GM23338 (cell line): ENCODE measurements at places on chromosomes 13 and 19. TPM values are rescaled to one million over a fixed set of nuclear protein-coding genes. Genes with fewer than 3 reads are reported as not detected.
A peak's percentile ranks its signal among the peaks of the same experiment; 100 is the strongest.

EID2 gene
- 22.8 and 25.2 TPM in 2 replicates for total RNA-seq

BORA gene
- total RNA-seq: 20.0 and 23.9 TPM in 2 replicates

DNA sequence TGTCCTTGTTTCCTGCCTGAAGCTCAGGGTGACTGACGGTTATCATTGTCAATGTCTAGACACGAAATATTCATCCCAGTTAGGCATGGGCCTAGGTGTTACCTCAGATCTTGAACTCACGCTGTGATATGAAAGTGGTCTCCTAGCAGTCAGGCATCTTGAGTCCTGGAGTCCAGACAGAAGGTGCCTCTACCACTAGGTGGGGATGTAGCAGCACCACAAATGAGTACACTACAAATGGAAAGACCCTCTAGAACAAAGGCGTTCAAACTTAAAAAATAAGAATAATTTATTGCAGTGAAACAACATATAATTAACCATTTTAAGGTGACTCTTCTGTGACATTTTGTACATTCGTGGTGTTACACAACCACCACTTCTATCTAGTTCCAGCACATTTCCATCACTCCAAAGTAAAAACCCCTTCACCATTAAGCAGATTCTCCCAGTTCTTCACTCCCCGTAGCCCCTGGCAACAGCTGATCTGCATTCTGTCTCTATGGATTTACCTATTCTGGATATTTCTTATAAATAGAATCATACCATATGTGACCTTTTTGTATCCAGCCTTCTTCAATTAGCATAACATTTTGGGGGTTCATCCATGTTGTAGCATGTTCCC, 11.9 kb upstream of the FRY start:
- no peak overlapping the region for H3K4me3 ChIP-seq
- no peaks in the 10 kb centered on the region for H3K27me3 ChIP-seq
- H3K4me1 ChIP-seq: no peaks in the 10 kb centered on the region
- no peak overlapping the region for H3K27ac ChIP-seq

- H3K4me1 ChIP-seq: peaks cover 6% of the 10 kb centered on the region; the same call in 1 of the 2 replicates
- no peak overlapping the region for H3K4me3 ChIP-seq
- H3K27me3 ChIP-seq: no peaks in the 10 kb centered on the region
- H3K36me3 ChIP-seq: no peaks in the 10 kb centered on the region
- no peak for DNase-seq
Measured at GRCh38 chr13:40185414-40185813, 481.0 kb downstream of the FOXO1 start.

- peak; percentile 21 for DNase-seq
- no peak overlapping the region for H3K27ac ChIP-seq
- peaks cover 4% of the 10 kb centered on the region; the same call in 1 of the 2 replicates for H3K4me1 ChIP-seq
- H3K36me3 ChIP-seq: peaks cover 5% of the 10 kb centered on the region; the same call in 1 of the 2 replicates
- H3K27me3 ChIP-seq: no peaks in the 10 kb centered on the region
Measured at GRCh38 chr13:36526897-36527296, 94.6 kb downstream of the CCNA1 start.

CYP2A7 gene
- 4.8 TPM in 1 of 2 replicates, not detected in the other for total RNA-seq

DNA sequence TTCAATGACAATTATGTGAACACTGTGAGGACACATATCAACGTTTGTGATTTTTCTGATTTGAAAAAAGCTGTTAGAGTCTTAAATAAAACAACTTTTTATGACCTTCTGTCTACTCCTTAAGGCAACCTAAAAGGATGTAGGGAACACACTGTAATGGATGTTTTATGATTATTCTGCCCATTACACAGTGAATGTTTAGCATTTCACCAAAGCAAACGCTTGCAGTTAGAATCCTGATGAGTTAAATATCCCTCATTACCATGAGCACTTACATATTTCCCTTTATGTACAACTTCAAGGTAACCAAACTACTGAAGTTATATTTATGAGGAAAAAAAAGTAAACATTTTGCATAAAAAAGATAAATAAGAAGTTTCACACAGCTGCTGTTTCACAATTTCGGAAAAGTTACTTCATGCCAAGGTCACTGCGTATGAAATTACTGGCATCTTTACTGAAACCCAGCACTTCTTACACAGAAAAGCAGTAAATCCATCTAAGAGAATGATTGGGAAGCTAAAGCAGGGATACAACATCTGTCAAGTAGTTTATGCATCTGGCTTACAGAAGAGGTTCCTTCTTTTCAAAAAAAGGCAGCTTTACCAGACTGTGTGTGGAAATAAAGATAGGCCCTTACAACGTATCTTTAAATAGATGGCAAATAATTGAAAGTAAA, 733.7 kb upstream of the ATXN8OS start:
- no peaks in the 10 kb centered on the region for H3K27me3 ChIP-seq
- peaks cover 5% of the 10 kb centered on the region; the same call in 1 of the 2 replicates for H3K4me1 ChIP-seq
- no peak overlapping the region for H3K27ac ChIP-seq
- no peak overlapping the region for H3K4me3 ChIP-seq

DNA sequence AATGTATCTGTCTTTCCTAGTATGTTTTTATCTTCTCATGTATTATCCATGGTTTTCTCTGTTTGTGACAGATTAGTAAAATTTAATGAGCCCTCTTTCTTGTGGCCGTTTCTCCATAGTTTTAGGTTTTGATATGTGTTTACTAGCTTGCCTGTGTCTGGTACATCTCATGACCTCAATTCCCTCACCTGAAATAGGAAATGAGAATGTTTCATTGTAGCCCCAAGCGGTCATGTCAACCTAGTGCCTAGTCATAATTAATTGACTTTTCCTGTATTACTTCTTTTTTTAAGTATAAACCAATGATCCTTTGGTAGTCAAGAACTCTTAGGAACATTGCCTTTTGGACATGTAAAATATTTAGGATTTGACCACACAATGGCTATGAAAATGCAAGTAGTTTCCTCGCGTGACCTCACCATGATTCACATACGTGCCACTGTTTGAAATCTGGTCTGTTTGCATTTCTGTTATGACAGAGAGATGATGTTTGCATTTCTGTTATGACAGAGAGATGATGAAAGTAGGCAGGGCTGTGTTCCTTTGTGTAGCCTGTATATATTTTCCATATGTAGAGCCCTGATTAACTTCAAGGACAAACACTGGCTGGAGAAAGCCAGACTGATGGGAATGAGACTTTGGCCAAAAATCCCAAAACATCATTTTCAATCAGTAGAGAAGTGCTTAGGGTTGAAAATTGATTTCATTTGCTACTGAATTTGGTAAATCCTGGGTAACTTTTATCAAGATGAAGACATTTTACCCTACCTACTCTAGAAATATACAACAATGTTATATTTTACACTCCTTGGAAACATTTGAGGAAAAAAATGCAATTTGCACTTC, 104.8 kb downstream of the TNFRSF19 start:
- peaks cover 14% of the 10 kb centered on the region for H3K4me1 ChIP-seq
- H3K4me3 ChIP-seq: no peak overlapping the region
- no peaks in the 10 kb centered on the region for H3K27me3 ChIP-seq
- 0 out of 2 replicates have a peak, but pooled peaks cover 5% of the 10 kb centered on the region for H3K36me3 ChIP-seq
- DNase-seq: no peak
- no peak overlapping the region for H3K27ac ChIP-seq

PSG2 gene
- not detected in 2 replicates for total RNA-seq

ZNF880 gene
- total RNA-seq: 49.1 and 60.6 TPM in 2 replicates

ANKLE1 gene
- total RNA-seq: 20.2 and 50.1 TPM in 2 replicates

GRCh38 chr19:3132971-3133792, 2.7 kb upstream of the GNA15 start:
- no peak overlapping the region for H3K27ac ChIP-seq
- H3K4me1 ChIP-seq: no peaks in the 10 kb centered on the region; the same call in 1 of the 2 replicates
- no peaks in the 10 kb centered on the region for H3K36me3 ChIP-seq
- no peaks in the 10 kb centered on the region for H3K27me3 ChIP-seq
- no peak for DNase-seq

KLK12 gene
- total RNA-seq: not detected in 2 replicates

- H3K27ac ChIP-seq: no peak overlapping the region
- peak; percentile 53 for DNase-seq
- H3K27me3 ChIP-seq: no peaks in the 10 kb centered on the region; the same call in 1 of the 2 replicates
- H3K36me3 ChIP-seq: no peaks in the 10 kb centered on the region
- peaks cover 9% of the 10 kb centered on the region; the same call in 1 of the 2 replicates for H3K4me1 ChIP-seq
Measured at GRCh38 chr13:26784704-26785639, 24.4 kb upstream of the GPR12 start.

ZNF253 gene
- total RNA-seq: 44.7 and 58.2 TPM in 2 replicates

BCKDHA gene
- 31.3 and 42.4 TPM in 2 replicates for total RNA-seq

GRCh38 chr13:68719815-68720214, 1387.8 kb upstream of the ATXN8OS start:
- peaks cover 21% of the 10 kb centered on the region for H3K4me1 ChIP-seq
- no peak overlapping the region for H3K27ac ChIP-seq
- no peak overlapping the region for H3K4me3 ChIP-seq
- H3K27me3 ChIP-seq: no peaks in the 10 kb centered on the region

- DNase-seq: peak; percentile 13
- no peak overlapping the region for H3K27ac ChIP-seq
- no peaks in the 10 kb centered on the region for H3K27me3 ChIP-seq
- H3K4me3 ChIP-seq: no peak overlapping the region
- H3K4me1 ChIP-seq: peaks cover 16% of the 10 kb centered on the region; the same call in 1 of the 2 replicates
Measured at GRCh38 chr13:108851660-108852059, 222.2 kb downstream of the MYO16 start.

- DNase-seq: no peak
- H3K4me3 ChIP-seq: no peak overlapping the region
- no peaks in the 10 kb centered on the region for H3K36me3 ChIP-seq
- H3K27me3 ChIP-seq: no peaks in the 10 kb centered on the region
- H3K4me1 ChIP-seq: peaks cover 32% of the 10 kb centered on the region
- 0 out of 2 replicates have a peak overlapping the region, but pooled peaks have one; percentile 55 for H3K27ac ChIP-seq
Measured at GRCh38 chr19:30557212-30557611, 185.0 kb downstream of the ZNF536 start.

DNA sequence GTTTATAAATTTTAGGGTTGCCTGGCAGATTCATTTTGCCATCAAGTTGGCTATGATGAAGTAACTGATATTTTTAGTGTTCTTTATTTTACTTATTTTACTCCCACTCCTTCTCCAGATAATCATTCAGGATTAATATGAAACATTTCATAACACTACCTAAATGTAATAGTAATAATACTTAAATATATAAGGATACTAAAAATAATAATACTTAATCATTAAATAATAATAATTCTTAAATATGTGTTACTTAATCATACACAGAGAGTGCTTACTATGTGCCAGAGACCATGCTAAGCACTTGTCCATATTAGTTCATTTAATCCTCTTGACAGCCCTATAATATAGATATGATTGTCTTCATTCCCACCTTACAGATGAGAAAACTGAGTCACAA, 23.0 kb upstream of the OXGR1 start:
- no peaks in the 10 kb centered on the region for H3K27me3 ChIP-seq
- no peak for DNase-seq
- no peak overlapping the region for H3K27ac ChIP-seq
- no peaks in the 10 kb centered on the region for H3K36me3 ChIP-seq
- no peaks in the 10 kb centered on the region for H3K4me1 ChIP-seq

DNA sequence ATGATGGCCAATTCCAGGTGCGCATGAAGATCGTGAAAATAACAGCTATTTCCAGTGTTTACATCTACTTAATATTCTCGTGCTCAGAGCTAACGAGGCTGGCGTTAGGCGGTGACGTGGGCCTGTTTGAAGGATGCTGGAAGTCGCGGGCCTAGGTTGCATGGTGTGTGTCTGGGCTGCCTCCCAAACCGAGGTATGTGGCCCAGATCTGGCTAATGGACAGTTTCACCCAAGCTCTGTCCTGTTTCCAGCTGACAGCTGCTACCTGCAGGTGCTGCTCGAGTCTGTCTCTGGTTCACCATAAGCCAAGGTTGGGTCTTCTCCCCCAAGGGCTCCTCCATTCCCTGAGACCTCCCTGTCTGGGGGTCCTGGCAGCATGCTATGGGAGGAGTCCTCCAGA, 40.5 kb upstream of the KCTD15 start:
- H3K4me3 ChIP-seq: no peak overlapping the region
- H3K27me3 ChIP-seq: no peaks in the 10 kb centered on the region
- H3K27ac ChIP-seq: no peak overlapping the region
- no peaks in the 10 kb centered on the region for H3K4me1 ChIP-seq
- DNase-seq: no peak
- H3K36me3 ChIP-seq: no peaks in the 10 kb centered on the region

DNA sequence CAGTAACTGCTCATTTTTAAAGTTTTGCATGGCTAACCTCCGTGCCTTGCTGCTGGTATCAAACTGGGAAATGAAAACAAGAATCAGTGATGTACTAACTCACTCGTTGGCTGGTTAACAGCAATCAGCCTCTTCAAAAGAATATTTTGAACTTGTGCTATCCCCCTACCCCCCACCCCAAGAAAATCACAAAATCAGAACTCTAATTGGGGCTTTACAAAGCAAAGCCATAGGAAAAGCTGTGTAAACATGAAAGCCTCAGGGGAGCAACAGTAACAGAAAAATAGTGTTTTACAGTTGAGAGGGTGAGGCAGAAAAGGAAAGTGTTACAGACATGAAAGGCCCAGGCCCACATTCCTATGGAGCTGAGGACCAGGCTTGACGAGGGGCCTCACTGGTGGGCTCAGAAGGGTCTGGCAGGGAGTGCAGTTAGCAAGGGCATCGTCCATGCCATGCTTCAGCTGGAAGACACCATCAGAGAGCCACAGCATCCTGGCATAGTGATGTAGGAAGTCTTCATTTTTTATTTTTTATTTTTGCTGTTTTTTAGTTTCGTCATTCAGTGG, 217.6 kb downstream of the PCCA start:
- peak; percentile 21 for DNase-seq
- peaks cover 9% of the 10 kb centered on the region for H3K36me3 ChIP-seq
- H3K27ac ChIP-seq: peak overlapping the region; percentile 83; the same call in 1 of the 2 replicates
- no peaks in the 10 kb centered on the region for H3K27me3 ChIP-seq

DNA sequence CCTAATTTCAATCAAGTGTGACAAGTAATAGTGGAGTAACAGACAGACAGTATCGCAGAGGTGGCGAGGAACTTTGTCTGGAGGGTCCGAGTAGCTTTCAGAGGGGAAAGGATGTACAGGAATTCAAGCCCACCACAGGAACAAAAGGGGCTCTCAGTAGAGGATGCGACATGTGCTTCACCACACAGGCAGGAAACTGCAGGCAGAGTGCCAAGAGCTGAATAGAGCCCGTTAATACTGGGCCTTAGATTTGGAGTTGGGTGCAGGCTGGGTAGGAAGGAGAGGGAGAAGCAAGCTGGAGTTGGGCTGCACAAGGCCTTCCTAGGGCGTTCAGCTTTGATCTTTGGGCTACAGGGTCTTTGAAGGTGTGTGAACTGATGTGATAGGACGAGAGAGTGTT, 1.2 kb downstream of the CCDC70 start:
- H3K4me1 ChIP-seq: peaks cover 3% of the 10 kb centered on the region; the same call in 1 of the 2 replicates
- no peak overlapping the region for H3K4me3 ChIP-seq
- DNase-seq: no peak
- no peaks in the 10 kb centered on the region for H3K27me3 ChIP-seq
- no peak overlapping the region for H3K27ac ChIP-seq

- H3K4me3 ChIP-seq: no peak overlapping the region
- DNase-seq: no peak
- no peaks in the 10 kb centered on the region; the same call in 1 of the 2 replicates for H3K4me1 ChIP-seq
- H3K27me3 ChIP-seq: peaks cover 7% of the 10 kb centered on the region; the same call in 1 of the 2 replicates
- no peaks in the 10 kb centered on the region for H3K36me3 ChIP-seq
- H3K27ac ChIP-seq: no peak overlapping the region
Measured at GRCh38 chr19:19615086-19615485, 3.4 kb downstream of the PBX4 start.

DNA sequence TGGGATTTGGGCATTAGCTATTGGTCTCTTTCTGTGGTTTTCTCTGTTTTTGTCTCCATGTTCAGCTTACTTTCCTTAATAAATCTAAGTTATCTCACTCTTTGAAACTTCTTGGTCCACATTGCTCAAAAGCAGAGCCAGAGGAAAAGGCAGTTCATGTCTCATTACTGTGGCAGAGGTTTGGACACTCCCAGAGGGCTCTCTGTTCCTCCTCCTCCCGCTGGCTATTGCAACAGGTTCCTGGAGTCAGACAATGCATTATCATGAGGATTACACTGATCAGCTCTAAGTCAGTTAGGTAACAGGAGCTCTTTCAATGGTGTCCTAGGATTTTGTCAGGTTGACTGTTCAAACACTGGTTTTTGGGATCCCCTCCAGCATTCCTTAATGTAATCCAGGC, 298.8 kb downstream of the NDFIP2 start:
- no peak for DNase-seq
- no peaks in the 10 kb centered on the region for H3K27me3 ChIP-seq
- H3K4me1 ChIP-seq: peaks cover 14% of the 10 kb centered on the region; the same call in 1 of the 2 replicates
- no peak overlapping the region for H3K4me3 ChIP-seq
- H3K27ac ChIP-seq: no peak overlapping the region
- no peaks in the 10 kb centered on the region for H3K36me3 ChIP-seq
